ENCODE measurements at places on chromosomes 11 and 22. TPM values are rescaled to one million over a fixed set of nuclear protein-coding genes. Genes with fewer than 3 reads are reported as not detected.

Gene UBQLN3
- total RNA-seq: not detected

Gene C11orf42
- not detected for total RNA-seq

Gene FGF3
- not detected for total RNA-seq

Gene DDIAS
- total RNA-seq: 16.8 TPM

Gene RASSF10
- not detected for total RNA-seq

Gene C22orf31
- total RNA-seq: not detected

Gene MS4A6A
- total RNA-seq: not detected

Gene C1QTNF5
- not detected for total RNA-seq

Gene KCNK4
- total RNA-seq: not detected

Gene CSNK1E
- 82.9 TPM for total RNA-seq

Gene BBOX1
- total RNA-seq: not detected

Gene GSTT2
- not detected for total RNA-seq

Gene OR52E8
- total RNA-seq: not detected

Gene SLC6A5
- total RNA-seq: not detected

Gene TBX10
- not detected for total RNA-seq

Gene OR8D4
- total RNA-seq: not detected

Gene MS4A3
- not detected for total RNA-seq

Gene CCDC134
- total RNA-seq: 20.9 TPM

Gene PRDM10
- total RNA-seq: 15.9 TPM

Gene PGR
- not detected for total RNA-seq

Gene MISFA
- not detected for total RNA-seq

Gene PAX6
- not detected for total RNA-seq

Gene A4GALT
- total RNA-seq: not detected

Gene BTG4
- not detected for total RNA-seq

Gene OR8K5
- not detected for total RNA-seq

Gene KCNE3
- total RNA-seq: not detected

Gene UQCR10
- 103 TPM for total RNA-seq

Gene OR5P2
- not detected for total RNA-seq

Gene CAVIN3
- 1.2 TPM for total RNA-seq

Gene VSIG2
- total RNA-seq: not detected

Gene TSSK2
- total RNA-seq: not detected

Gene NEFH
- 4.7 TPM for total RNA-seq

Gene ABTB2
- total RNA-seq: 0.97 TPM

Gene SCT
- not detected for total RNA-seq

Gene PLEKHB1
- total RNA-seq: 10.0 TPM

Gene OTOG
- not detected for total RNA-seq

Gene GPHA2
- total RNA-seq: not detected

Gene PPME1
- total RNA-seq: 28.6 TPM

Gene DPAGT1
- total RNA-seq: 52.5 TPM

Gene BMAL1
- total RNA-seq: 53.5 TPM

Gene PDE2A
- 0.37 TPM for total RNA-seq
